Amniotic epithelial cell (primary cell): ENCODE measurements at places on chromosomes 12 and 14.

GRCh38 chr14:103232031-103232808, 101.8 kb upstream of the EIF5 start:
- DNase-seq: no peak

DNA sequence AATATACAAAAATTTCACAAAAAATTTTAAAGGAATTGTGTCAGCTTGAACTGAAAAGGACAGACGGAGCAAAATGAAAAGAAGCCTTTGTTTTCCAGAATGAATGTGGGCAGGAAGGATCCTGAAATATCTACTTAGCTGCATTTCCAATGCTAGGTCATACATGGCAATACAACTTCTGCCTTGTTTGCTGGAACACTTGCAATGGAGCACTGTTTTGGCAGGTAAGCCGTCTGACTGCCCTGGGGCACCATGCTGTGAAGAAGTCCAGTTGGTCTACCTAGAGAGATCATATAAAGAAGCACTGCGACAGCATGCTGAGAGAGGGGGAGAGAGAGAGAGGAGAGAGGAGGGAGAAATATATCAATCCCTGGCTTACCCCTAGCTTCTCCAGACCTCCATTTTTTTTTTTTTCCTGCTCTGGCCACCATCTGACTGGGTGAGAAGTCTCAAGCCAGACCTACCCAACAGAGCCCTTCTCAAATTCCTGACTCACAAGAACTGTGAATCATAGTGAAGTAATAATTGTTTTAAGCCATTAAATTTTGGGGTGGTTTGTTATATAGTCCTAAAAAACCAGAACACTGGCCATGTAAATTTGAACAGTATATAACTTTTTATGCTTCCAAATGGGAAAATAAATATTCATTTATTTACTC, 97.1 kb upstream of the PRICKLE1 start:
- no peak for DNase-seq

DNA sequence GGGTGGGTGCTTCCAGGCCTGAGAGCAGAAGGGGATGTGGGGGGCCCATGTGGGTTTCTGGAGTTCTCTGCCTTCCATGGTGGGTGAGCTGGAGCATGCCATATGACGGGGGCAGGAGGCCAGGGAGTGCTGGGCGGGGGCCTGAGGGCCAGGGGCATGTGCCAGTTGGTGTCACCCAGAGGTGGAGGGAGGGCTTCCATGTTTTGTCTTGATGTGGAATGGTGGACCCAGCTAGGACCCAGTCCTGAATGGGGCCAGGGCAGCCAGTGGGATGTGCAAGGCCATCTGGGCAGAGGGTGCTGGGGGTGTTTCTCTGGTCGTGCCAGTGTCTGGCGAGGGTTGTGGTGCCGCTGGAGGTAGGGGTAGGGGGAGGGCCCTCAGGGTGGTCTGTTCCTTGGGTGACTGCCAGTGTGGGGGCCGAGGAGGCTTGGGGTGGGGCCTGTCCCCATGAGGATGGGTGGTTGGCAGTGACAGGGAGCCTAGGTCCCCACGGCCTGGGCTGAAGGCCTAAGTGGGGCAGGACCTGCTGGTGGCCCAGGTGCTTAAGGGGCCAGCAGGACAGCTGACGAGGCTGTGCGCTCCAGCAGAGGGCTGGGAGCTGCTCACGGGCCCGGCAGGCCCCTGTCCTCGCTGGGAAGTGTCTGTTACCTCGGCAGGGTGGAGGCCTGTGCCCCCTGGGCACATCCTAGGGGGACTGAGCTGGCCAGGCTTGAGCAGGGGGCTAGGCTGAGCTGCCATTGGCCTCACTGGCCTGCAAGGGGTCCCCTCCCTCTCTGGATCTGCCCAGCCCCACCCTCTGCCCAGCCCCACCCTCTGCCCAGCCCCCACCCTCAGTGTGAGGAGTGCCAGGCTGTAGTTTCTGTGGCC, 26.8 kb downstream of the CEP170B start:
- DNase-seq: no peak

GRCh38 chr14:105925615-105926372, 399.4 kb downstream of the TMEM121 start:
- no peak for DNase-seq

DNA sequence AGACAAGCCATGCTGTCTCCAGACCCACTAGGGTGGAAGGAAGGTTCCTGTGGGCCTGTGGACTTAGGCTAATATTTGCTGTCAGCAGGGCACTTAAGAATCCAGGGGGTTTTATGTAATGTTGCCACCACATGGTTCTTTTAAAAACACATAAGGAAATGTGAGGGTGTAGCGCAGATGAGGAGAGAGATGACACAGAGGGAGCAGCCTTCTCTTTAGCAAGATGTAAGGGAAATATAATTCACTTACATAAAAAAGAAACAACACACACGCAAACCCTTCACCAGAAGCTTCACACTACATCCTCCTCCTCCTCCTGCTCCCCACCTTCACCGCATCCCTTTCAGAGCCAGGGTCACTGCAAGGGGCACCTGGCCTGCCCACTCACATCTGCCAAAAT, 4.9 kb upstream of the PIP4K2C start:
- no peak for DNase-seq

DNA sequence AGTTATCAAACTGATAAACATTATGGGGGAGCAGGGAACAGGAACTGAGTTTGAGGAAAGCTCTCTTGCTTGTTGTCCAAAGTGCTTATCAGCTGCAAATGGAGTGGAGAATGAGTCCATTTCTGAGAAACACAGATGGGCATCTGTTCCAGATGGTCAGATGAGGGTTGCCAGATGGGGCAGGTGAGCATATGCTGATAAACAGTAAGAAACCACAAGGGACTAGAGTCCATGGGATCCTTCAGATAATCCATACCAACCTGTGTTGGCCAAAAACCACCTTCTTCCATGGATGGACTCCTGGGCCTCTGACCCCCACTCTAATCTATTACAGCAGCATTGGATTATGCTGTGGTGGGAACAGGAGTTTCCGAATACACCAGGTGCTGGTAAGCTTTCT, 38.3 kb downstream of the GNS start:
- no peak for DNase-seq

DNA sequence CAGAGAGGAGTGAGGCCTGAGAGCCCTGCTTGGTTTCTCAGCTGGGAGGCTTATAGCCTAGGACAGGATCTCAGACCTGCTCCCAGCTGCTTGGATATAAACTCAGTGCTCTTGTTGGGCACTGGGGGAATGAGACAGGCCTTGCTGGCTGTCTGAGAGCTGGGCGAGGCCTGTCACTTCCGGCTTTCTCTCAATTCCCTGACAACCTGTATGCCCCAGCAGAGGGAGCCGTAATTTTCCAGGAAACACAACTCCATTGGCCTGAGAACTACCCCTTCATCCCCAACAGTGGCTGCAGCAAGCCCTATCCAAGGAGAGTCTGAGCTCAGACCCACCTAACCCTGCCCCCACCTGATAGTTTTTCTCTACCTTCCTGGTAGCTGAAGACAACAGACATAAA, 258.3 kb upstream of the STXBP6 start:
- DNase-seq: no peak

DNA sequence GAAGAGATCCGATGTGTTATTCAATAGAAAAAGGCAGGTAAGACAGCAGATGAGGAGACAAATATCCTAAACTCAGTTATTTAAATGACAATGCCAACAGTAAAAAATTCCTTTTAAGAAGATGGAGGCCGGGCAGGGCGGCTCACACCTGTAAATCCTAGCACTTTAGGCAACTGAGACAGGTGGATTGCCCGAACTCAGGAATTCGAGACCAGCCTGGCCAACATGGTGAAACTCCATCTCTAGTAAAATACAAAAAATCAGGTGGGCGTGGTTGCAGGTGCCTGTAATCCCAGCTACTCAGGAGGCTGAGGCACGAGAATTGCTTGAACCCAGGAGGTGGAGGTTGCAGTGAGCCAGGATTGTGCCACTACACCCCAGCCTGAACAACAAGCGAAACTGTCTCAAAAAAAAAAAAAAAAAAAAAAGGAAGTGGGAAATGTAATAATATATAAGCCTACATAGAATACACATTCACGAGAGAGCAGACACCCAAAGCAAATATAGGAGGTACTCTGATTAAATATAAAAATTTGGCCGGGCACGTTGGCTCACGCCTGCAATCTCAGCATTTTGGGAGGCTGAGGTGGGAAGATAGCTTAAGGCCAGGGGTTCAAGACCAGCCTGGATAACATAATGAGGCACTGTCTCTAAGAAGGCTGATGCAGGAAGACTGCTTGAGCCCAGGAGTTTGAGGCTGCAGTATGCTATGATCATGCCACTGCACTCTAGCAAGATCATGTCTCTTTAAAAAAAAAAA, 19.0 kb downstream of the CORO1C start:
- DNase-seq: no peak

DNA sequence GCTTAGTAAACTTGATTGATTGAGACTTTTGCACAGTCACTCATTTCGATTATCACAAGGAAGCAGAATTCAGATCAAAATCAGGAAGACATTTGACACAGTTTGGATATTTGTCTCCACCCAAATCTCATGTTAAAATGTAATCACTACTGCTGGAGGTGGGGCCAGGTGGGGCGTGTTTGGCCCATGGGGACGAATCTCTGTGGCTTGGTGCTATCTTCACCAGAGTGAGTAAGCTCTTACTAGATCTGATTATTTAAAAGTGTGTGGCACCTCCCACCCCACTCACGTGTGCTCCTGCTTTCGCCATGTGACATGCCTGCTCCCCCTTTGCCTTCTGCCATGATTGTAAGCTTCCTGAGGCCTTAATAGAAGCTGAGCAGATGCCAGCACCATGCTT, 291.4 kb downstream of the PCNX1 start:
- DNase-seq: no peak

- DNase-seq: no peak
Measured at GRCh38 chr14:36245223-36245622, 68.7 kb upstream of the PTCSC3 start.

DNA sequence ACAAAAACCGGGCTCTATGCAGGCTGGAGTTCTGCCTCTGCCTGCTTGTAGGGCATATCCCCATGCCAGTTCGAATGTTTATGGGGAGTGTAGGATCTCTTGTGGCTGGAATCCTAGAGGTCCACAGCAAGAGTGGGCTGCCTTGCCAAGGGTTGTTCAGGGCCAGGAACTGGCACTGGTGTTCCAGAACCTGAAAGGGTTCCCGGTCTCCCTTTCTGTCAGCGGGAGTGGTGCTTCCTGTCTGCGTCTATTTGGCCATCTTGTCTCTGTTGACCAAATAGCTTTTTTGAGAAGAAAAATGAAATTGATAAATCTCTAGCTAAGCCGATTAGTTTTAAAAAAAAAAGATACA, 17.8 kb downstream of the OLR1 start:
- no peak for DNase-seq

DNA sequence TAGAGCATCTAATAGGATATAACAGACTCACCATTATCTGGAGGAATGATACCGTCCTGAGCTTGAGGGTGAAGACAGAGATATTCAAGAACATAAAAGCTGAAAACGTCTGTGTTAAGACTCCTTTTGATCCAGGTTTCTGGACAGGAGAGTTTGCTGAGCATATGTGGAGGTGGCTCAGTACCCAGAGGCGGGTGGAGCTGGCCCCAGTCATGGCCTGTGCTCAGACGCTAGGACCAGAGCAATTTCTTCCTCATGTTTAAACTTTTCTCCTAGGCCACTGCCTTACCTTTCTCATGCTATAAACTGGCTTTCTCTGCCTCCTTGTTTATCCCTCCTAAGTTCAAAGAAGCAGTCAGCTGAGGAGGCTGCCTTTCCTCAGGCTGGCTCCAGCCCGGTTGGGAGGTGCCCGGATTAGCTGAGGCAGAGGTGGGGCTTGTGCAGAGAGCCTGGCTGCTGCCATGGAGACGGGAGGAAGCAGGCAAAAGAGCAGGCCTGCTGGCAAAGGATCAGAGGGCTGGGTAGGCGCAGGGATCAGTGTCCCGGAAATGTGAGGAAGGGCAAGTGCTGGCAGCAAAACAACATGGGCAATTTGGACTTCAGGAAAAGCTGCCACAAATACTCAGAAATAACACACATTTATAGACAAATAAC, 13.7 kb downstream of the COA8 start:
- DNase-seq: peak; percentile 93

DNA sequence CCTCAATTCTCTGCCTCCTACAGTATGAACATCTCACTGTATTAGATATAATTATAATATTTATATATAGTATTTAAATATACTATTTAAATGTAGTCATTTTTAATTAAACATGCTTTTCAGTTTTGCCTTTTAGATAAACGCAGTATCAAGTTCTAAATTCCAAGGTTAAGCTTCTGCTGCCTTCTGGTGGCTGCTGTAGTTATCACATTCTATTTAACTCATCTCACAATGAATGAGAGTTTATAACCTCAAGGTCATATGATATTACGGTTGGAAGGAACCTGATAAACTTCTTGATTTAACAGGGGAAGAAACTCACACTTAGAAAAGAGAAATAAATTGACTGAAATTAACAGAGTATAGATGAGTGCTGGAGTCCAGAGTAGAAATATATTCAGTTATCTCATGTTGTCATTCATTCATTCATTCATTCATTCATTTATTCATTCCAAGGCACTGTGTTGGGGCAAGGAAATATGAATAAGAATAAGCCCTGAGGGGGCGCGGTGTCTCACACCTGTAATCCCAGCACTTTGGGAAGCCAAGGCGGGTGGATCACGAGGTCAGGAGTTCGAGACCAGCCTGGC, 31.9 kb downstream of the GUCY2C start:
- DNase-seq: peak; percentile 45
